B cell (primary cell): ENCODE measurements at places on chromosomes 6 and 20. TPM values are rescaled to one million over a fixed set of nuclear protein-coding genes. Genes with fewer than 3 reads are reported as not detected.

DNA sequence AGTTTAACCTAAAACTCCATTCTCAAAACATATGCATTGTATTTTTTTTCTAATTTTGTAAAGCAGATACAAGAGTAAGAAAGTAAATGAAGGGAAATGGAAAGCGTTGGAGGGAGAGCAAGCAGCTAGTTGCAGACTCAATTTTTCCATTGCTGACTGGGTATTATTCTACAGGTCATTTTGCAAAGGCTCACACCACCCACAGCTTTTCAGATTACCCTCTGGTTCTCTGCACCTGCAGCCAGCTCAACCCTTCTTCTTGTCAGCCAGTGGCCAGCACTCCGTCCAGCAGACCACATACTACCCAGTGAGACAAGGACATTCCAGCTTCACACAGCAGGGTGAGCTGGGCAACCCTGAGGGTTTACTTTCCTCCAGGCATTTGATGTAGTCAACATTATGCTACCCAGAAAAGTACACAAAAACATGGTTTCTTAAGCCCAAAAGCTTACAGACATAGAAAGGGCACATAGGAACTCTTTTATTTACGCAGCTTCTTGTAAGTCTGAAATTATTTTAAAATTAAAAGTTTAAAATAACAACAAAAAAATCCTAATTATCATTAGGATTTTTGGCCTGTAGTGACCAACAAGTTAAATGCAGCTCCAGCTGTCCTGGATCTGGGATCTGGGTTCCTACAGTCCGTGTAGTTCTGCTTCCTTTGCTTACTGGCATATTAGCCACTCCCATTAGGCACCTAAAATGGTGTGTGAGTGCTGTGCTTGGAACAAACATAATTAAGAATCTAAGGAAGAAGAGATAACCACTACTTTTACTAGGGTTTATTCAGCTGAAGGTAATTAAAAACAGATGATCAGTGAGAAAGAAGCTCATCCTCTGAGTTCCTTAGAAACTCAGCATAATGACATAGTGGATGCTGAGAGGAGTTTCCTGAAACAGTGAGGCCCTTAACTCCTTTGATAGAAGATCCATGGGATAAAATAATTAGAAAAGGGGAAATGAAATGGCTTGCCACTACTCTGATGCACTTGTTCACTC lies 185.3 kb downstream of the PKHD1 start:
- no peak overlapping the region for H3K4me3 ChIP-seq
- H3K36me3 ChIP-seq, result no peaks in the 10 kb centered on the region
- H3K27ac ChIP-seq, result no peak overlapping the region
- no peaks in the 10 kb centered on the region for H3K27me3 ChIP-seq
- no peaks in the 10 kb centered on the region for H3K4me1 ChIP-seq
- no peak for DNase-seq

ECT2L gene
- total RNA-seq, result not detected in 2 replicates

DNA sequence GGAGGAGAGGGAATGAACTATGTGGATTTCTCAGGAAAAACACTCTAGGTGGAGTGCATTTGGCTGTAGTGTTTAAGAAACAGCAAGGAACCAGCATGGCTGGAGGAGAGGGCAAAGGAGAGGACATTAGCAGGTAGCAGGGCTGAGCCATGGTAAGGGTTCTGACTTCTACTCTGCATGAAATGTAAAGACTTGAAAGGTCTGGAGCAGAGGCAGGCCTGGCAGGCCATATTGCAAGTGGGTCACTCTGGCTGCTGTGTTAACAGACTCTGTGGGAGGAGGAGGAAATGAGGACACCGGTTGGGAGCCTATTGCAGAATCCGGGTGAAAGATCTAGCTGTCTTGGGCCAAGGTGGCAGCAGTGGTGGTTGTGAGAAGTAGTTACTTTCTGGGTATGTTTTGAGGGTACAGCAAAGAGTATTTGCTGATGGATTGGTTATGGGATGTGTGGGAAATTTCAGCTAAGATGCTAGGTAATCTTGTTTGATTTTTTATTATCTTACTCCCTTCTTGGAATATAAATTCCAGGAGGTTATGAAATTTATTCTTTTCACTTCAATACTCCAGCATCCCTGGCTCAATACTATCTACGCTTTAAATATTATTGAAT lies 115.9 kb upstream of the BCLAF1 start:
- no peaks in the 10 kb centered on the region for H3K27me3 ChIP-seq
- no peak overlapping the region for H3K4me3 ChIP-seq
- no peak overlapping the region for H3K27ac ChIP-seq

DNA sequence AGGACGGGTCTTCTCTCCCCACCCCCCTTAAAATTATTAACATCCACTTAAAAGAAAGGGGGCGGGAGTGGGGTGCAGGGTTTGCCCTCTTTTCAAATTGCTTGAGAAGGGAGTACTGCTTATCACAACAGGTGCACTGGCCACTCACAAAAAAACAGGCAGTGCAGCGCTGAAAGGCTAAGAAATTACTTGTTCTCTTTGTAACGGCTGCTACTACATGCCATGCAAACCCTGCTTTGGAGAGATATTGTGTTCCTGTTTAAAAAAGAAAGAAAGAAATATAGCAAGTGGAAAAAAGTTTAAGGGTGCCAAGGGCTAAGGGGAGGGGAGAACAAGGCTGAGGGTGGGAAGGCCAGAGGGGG lies 312.7 kb upstream of the JARID2 start:
- H3K4me1 ChIP-seq, result peaks cover 7% of the 10 kb centered on the region
- no peak overlapping the region for H3K27ac ChIP-seq
- no peaks in the 10 kb centered on the region for H3K27me3 ChIP-seq

PROCR gene
- total RNA-seq, result 0.57 TPM in 1 of 2 replicates, not detected in the other

CENPW gene
- total RNA-seq, result 0.81 and 1.3 TPM in 2 replicates

DNA sequence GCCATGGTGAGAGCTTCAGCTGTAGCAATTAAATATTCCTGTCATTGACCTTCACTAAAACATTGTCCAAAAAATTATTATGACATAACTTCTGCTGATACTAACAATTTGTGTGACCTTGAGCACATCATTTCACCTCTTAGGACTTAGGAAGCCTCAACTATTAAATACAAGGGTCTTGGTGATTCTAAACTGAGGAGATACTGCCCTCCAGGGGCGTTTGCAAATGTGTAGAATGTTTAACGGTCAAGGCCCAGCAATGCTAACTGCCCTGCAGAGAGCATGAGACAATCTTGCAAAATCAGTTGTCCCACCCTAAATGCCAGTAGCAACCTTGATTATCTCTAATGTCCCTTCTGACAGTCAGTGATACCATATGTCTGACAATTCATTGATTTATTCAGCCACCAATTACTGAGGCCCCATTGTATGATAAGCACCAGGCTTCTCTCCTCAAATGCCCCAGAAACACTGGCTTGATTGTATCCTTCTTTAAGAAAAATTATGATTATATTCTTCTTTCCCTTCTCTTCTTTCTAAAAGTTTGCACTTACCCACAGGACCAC lies 284.1 kb upstream of the PLN start:
- no peak overlapping the region for H3K27ac ChIP-seq
- H3K4me3 ChIP-seq, result no peak overlapping the region
- H3K4me1 ChIP-seq, result no peaks in the 10 kb centered on the region
- H3K36me3 ChIP-seq, result no peaks in the 10 kb centered on the region
- DNase-seq, result no peak
